EL (cell line): ENCODE measurements at places on chromosomes 11 and 22.

- DNase-seq, result peak; percentile 78
Measured at GRCh38 chr11:86800076-86800959, at the start of gene PRSS23. PRSS23 (plus strand) TSS chr11:86800542; CDS start chr11:86807644, 7,102 bp downstream.

- DNase-seq, result no peak
Measured at GRCh38 chr11:133156986-133157745, 375.1 kb downstream of the OPCML start.

DNA sequence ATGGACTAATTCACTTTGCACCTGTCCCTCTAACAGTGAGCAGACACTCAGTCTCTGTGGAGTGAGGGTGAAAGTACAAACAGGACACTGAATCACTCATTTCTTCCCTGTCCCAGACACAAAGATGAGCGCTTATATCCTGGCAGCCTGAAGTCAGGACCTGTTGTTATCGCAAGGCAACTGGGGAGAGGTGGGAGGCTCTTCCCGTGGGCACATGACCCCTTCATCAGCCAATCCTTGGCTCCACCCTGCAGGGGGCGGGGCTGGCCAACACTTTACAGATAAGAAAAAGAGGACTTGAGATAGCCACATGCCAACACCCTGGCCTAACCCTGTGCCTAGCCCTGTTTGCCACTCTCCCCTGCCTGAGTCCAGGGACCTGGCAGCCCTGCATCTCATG, 29.5 kb upstream of the TESMIN start:
- peak; percentile 18 for DNase-seq

DNA sequence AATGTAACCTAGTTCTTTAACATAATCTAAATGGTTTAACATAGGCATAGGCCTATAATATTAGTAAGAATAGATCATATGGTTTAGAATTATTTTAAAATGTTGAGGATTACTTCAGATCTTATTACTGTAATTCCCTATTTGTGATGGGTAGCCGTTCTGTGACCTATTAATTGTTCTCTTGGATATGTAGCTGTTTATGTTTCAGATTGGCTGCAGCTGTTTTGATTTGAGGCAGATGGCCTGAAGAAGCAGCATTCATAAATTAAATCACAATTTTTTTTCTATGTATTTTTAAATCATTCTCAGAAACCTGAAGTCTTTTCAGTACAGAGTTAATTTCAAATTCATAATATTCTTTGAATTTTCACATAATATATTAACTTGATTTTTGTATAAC, 104.5 kb downstream of the PDE3B start:
- no peak for DNase-seq

DNA sequence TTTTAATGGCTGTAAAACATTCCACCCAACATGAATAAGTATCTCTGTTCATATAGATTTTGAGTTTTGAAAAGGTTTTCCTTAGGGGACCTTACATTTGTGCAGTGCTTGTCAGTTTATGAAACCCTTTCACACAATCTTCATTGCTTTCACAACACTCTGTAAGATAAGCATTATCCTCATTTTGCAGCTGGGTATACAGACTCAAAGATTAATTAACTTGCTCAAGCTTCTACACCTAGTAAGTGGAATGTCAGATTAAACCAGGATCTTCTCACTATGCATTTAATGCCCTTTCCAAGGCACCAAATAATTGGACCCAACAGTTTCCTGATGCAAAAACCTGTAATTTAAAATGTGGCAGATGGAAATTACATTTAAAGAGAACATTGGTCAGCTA, 11.6 kb upstream of the GAB2 start:
- DNase-seq, result no peak

DNA sequence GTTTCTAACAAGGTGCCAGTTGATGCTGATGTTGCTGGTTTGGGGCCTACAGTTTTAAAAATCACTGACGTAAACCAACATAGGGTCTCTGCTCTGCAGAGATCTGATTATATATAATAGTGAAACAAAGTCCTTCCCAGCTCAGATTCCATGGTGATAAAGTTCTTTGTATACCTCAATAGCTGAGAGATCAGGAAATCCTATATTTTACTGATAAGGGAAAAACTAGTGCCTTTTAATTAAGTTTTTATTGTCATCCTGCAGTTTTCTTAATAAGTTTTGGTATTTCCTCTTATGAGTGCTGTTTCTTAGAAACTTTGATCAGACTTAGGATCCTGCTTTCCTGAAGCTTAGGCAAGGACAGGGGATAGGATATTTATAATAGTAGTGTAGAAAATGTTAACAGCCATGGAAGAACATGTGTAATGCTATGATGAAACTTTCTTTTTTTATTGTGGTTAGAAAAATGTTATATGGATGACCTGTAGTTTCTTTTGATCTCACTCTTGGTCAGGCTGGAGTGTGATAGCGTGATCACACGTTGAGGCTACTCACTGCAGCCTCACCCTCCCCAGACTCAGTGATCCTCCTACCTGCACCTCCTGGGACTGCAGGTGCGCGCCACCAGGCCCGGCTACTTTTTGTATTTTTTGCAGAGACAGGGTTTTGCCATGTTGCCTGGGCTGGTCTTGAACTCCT, 14.1 kb downstream of the CAPRIN1 start:
- peak; percentile 25 for DNase-seq

DNA sequence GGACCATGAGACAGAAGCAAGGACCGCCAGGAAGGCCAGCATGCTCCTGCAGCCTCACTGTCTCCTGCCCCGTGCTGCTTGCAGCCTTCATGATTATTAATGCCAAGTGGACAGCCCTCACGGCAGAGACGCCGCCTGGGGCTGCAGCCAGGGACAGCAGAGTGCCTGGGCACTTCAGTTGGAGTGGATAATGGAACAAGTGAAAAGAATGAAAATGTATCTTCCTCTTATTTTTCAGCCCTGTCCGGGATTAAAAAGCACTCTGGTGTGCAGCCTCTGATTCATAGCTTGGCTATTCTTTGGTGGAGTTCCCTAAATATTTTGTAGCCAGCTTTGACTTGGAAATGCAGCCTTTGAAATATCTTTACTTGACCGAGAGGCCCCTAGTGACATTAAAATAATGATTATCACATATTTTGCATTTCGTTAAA, 1404.2 kb downstream of the BRD1 start:
- peak; percentile 41 for DNase-seq

GRCh38 chr11:118488480-118489109, 38.7 kb upstream of the TTC36 start:
- peak; percentile 72 for DNase-seq

- no peak for DNase-seq
Measured at GRCh38 chr11:60762851-60763691, 6.4 kb downstream of the MS4A15 start.

DNA sequence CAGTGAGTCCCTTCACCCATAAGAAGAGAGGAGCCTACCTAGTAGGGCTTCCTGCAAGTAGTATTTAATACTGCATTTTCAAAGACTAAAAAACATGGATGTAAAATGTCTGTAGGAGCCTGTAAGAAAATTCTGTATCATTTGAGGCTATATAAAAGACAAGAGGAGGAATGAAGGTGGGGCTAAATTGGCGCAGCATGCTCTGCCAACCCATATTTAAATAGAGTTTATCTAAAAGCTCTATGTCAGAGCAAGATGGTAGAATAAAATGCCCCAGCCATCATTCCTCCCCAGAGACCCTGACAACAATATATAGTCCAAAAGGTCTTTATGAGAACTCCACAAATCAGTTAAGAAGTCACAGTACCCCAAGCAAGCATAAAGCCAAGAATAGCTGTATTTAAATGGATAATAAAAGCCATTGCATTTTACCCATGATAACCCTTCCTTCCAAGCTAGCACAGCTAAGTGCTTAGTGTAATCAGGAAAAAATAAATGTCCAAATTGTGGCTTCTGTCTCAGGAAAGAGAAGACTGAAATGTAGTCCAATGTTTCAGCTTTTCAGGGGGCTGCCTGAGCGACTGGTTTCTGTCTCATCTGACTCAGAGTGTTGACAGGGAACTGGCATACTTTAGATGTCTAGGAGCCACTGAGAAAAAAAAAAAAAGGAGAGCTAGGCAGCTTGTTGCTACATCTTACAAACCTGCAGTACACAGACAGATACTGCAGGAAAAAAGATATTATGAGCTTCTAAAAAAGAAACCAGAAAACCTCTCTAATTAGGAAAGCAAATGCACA, 258.6 kb downstream of the METTL15 start:
- DNase-seq, result peak; percentile 20

GRCh38 chr22:39777716-39778454, 115.7 kb downstream of the ENTHD1 start:
- DNase-seq, result no peak

DNA sequence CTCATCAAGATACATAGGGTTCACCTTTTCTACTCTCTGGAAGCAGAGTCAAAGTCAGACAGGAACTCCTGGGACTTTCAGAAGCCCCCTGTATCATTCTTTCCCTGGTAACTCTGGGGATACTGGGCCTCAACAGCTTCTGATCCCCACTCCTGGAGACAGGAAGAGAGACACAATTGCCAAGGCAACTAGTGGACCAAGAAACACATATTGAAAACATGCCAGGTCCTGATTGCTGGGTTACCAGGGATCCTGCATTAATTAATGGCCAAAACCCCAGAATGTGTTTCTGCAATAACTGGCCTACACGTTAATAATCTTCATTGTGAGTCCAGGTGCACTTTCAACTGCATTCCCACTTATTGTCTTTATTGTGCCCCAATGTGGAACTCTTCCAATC, 260.8 kb upstream of the POU2AF2 start:
- DNase-seq, result no peak

DNA sequence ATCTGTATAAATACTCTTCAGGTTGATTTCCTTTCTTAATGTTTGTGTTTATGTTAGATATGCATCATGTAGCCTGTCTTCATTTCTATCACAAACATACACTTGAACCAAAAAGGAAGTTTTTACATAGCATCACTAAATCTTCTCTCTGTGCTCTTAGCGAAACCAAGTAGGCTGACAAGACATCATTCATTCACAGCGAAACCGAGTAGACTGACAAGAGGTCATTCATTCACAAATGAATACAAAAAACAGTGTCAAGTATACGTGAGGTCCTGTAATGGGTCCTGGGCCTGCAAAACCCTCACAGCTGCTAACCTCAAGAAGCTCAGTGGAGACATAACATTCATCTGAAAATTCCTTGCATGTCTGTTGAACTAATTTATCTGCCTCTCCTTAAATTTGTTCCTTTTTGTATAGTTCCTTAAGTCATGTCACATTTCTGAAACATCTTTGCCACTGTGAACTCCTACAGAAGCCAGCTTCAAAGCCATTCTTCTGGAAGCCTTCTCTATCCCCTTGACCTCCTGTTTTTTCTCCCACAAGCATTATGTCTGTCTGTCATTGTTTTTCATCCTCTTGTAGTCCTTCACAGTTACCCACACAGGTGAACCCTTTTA, 9.8 kb upstream of the HBE1 start:
- DNase-seq, result no peak
